Smooth muscle cell of bladder (primary cell): ENCODE measurements at places on chromosomes 16 and 17. TPM values are rescaled to one million over a fixed set of nuclear protein-coding genes. Genes with fewer than 3 reads are reported as not detected.

The SEPTIN1 gene
- not detected in 2 replicates for total RNA-seq

The CHMP1A gene
- total RNA-seq = 72.0 and 82.3 TPM in 2 replicates

The CDRT15L2 gene
- total RNA-seq = not detected in 2 replicates

The BLTP2 gene
- total RNA-seq = 123 and 171 TPM in 2 replicates

The CHD9 gene
- 36.3 and 43.4 TPM in 2 replicates for total RNA-seq

The TP53TG3C gene
- total RNA-seq = not detected in 2 replicates

The TMC7 gene
- 0.28 TPM in 2 replicates for total RNA-seq

The FDXR gene
- 38.4 and 45.8 TPM in 2 replicates for total RNA-seq

The ATP6V0D1 gene
- total RNA-seq = 94.4 and 95.9 TPM in 2 replicates

The SLC6A2 gene
- not detected in 2 replicates for total RNA-seq

The ANKRD40CL gene
- not detected in 2 replicates for total RNA-seq

The TBC1D3G gene
- total RNA-seq = not detected in 2 replicates

The TMIGD1 gene
- not detected in 2 replicates for total RNA-seq

The TBC1D28 gene
- not detected in 2 replicates for total RNA-seq

The ACSM3 gene
- 0.71 and 0.83 TPM in 2 replicates for total RNA-seq

The VEZF1 gene
- total RNA-seq = 28.3 and 31.0 TPM in 2 replicates

The KRTAP16-1 gene
- total RNA-seq = not detected in 2 replicates

The OR1A1 gene
- not detected in 2 replicates for total RNA-seq

The SOST gene
- total RNA-seq = not detected in 2 replicates

The KRTAP2-2 gene
- total RNA-seq = not detected in 2 replicates

The MYADML2 gene
- not detected in 2 replicates for total RNA-seq

The TEPSIN gene
- total RNA-seq = 9.2 and 13.8 TPM in 2 replicates

The COQ7 gene
- total RNA-seq = 17.4 and 21.1 TPM in 2 replicates

The HOXB13 gene
- total RNA-seq = 0.28 and 0.74 TPM in 2 replicates

The FOXL1 gene
- 2.7 and 3.1 TPM in 2 replicates for total RNA-seq

The MYH13 gene
- under 0.01 and 0.09 TPM in 2 replicates for total RNA-seq

The CENPV gene
- 14.1 and 21.9 TPM in 2 replicates for total RNA-seq

The ASIC2 gene
- total RNA-seq = under 0.01 and 0.18 TPM in 2 replicates

The MEIOB gene
- total RNA-seq = 0.28 TPM in 1 of 2 replicates, not detected in the other

The CTRB2 gene
- total RNA-seq = not detected in 2 replicates

The ASPA gene
- 3.6 and 7.6 TPM in 2 replicates for total RNA-seq

The PGAP3 gene
- 10.8 and 15.0 TPM in 2 replicates for total RNA-seq

The KPNA2 gene
- total RNA-seq = 31.9 and 37.4 TPM in 2 replicates
